ENCODE measurements at places on chromosomes 6 and 20.

DNA sequence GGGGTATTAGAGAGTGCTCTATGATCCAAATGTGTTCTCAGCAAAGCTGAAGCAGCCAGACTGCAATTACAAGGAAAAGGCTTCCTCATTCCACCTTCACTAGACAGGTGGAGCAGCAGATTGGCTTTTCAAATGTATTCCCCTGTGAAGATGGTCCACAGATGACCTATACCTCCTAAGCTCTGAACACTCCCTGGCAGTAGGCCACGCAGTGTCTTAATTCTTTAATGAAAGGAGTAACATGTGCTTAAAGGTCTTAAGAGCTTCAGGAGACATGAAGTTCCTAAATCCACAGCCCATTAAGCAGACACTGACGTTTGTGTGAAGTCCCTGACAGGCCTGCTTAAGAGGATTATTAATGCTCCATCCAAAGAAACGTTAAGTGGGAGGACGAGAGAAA is 138.9 kb upstream of the NUP153 start:
- no peak for DNase-seq

- DNase-seq: peak; percentile 80
Measured at GRCh38 chr6:32970413-32971241, 2.2 kb downstream of the BRD2 start.

- peak; percentile 18 for DNase-seq
Measured at GRCh38 chr20:3738111-3739053, 5.9 kb downstream of the HSPA12B start.

DNA sequence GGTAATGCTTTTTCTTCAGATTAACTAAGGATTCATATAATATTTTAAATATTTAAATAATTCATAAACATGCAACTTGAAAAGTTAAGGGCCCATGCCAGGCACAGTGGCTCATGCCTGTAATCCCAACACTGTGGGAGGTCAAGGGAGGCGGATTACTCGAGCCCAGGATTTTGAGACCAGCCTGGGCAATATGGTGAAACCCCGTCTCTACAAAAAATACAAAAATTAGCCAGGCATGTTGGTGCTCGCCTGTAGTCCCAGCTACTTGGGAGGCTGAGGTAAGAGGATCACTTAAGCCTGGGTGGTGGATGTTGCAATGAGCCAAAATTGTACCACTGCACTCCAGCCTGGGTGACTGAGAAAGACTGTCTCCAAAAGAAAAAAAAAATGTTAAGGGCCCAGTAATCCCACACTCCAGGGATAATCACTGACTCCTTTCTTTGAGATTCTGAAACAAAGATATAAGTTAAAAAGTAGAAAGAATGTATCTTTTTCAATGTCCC is 7.9 kb upstream of the RIN2 start:
- no peak for DNase-seq

DNA sequence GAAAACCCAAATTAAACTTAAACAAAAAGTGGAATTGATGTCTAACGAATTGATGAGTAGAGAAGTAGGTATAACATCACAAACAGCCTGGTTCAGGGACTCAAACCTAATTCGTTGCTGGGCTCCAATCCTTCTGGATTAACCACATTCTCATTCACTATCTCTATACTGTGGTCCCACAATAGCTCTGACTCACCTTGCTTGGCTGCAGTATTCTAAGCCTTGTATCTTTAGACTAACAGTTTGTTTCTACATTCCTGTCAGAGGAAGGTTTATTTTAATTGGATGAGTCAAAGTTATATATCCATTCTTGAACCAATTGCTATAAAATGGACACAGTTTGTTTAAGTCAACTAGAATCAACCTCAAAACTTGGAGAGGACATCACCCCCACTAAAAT is 530.5 kb upstream of the PTCHD4 start:
- no peak for DNase-seq

GRCh38 chr6:551829-552350 is 105.0 kb downstream of the HUS1B start:
- no peak for DNase-seq

- DNase-seq: no peak
Measured at GRCh38 chr6:160132297-160132637, 10.7 kb downstream of the SLC22A1 start.

- no peak for DNase-seq
Measured at GRCh38 chr6:159149641-159150040, 19.6 kb upstream of the FNDC1 start.

- DNase-seq: no peak
Measured at GRCh38 chr6:8110117-8110721, 7.9 kb upstream of the EEF1E1 start.

GRCh38 chr6:45222380-45222779 is 105.8 kb upstream of the RUNX2 start:
- DNase-seq: no peak

- no peak for DNase-seq
Measured at GRCh38 chr6:140070846-140071473, 696.5 kb upstream of the CITED2 start.

DNA sequence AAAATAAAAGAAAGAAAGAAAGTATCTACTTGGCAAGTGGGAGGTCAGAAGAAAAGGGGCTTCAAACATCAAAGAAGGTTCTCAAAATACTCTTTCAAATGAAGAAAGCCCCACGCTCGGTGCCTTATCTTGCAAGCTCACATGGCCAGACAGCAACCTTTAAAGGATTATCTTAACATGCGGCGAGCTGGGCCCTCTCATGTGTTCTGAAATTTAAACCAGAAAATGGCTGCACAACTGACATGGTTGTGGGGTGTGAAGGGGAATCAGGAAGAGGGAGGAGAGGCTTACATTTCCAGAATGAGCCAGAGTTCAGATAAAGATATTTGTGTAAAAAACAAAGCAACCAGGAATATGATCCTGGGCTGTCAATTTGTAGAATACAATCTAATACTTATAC is 363.1 kb downstream of the PRKN start:
- DNase-seq: no peak

- DNase-seq: no peak
Measured at GRCh38 chr20:5135363-5136012, 8.7 kb downstream of the CDS2 start.

- DNase-seq: no peak
Measured at GRCh38 chr20:64130271-64130670, 22.9 kb upstream of the NPBWR2 start.

DNA sequence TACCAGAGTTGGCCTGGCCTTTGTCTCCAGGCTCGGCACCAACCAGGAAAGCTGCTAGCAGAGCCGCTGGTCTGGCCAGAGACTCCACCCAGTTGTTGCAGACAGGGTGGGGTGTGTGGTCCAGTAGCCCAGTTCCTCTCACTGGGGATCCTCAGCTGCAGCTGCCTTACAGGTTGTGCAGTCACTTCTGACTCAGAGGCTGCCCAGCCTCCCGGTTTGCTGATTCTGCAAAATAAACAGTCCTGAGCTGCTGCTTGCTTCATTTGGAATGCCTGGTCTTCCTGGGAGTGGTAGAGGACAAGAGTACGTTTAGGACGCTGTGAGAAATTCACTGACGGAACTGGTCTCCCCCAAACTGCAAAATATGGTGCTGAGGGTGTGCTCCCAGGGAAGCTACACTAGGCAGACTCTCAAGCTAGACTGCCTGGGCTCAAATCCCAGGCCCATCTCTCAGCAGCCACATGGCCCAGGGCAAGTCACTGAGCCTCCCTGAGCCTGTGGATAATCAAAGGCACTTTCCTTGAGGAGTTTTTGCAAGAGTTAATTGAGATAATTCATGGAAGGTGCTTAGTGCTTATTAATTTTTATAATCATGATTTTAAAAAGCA is 246.1 kb downstream of the TFAP2C start:
- peak; percentile 59 for DNase-seq

DNA sequence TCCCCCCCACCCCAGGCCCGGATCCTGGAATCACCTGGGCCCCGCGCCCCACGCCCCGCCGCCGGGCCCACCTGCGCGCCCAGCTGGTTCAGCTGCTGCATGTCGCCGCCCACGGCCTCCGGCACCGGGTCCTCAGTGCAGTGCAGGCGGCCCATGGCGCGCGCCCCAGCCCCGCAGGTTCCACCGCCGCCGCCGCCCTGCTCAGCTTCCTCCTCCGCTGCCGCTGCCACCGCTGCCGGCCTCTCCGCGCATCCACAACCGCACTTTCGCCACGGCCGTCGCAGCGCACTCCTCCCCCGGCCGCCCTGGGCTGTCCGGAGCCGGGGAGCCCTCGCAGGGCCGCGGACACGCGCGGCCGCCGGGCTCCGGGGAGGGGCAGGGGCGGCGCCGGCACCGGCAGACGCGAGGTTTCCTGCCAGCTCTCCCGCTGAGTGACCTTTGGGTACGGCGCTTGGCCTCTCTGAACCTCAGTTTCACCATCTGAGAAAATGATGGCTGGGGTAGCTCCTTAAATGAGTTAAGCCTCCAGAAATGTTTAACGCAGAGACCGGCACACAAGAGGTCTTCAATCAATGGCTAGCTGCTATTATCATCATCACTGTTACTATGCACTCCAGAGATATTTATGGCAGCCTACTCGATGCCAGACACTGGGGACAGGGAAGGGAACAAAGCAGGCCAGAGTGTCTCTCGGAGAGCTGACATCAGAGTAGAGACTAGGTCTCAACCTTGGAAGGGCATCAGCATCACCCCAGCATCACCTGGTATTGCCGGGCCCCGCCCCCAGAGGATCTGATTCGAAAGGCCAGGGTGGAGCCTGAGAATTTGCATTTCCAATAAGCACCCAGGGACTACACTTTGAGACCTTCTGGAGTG is at the start of gene COMMD7:
COMMD7 (minus strand) TSS at position 231 of the 876 bp plus-strand sequence; CDS start at position 155, 76 bp downstream.
- peak; percentile 90 for DNase-seq

DNA sequence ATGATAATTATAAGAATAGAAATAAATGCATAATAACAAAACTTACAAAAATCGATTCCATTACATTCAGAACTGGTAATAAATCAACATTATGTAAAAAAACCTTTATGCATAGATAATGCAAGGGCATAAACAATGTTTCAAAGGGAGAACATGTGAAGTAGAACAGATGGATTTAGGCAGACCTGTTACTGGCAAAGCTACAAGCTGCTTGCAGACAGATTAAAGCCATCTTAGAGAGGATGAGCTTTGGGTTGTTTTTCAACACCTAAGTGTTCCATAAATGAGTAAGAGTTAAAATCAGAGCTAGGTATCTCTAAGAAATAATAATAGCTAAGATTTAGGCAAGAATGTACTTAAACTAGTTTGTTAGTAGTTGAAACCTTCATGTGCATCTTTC is 37.2 kb downstream of the SNAP25 start:
- DNase-seq: no peak

- no peak for DNase-seq
Measured at GRCh38 chr6:166318227-166318626, 10.0 kb upstream of the PRR18 start.

DNA sequence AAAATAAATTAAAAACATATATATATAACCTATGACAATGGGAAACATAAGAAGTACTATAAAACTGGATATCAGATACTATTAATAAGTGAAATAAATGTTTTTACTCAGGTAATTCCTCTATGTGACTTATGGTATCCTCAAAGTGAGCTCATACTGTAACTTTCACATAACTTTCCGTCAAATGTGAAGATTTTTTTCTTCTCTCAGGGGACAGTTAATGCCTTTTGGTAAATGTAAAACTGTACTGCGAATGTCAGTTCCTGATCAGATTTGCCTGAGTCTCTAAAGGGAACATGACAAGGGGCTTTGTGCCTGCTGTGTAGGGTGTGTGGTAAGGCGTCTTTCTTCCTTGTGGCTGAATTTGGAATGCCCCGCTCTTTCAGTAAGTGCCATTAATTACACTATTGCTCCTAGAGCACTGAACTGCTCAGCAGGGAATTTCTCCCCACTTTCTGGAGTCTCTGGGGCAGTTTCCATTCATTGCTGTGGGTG is 271.8 kb downstream of the PRL start:
- DNase-seq: no peak

GRCh38 chr6:157595768-157596167 is 214.8 kb downstream of the ZDHHC14 start:
- DNase-seq: no peak

DNA sequence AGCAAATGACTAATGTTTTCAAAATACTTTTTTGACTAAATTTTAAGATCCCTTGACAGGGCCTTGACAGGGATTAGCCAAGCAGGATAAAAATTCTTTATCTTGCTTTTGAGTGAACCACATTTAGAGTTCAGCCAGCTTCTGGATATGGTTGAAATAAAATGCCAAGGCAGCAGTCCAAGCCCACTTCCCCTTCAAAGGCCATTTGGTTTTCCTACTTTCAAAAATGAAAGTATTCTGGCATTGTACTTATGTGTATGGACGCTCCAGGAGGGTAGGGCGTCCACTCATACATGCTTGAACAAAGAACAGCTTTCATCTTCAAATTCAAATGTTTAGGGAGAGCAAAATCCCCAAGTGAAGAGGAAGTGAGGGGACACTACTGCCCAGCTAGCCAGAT is 82.3 kb upstream of the BCLAF1 start:
- no peak for DNase-seq

- no peak for DNase-seq
Measured at GRCh38 chr6:81909981-81910900, 157.8 kb upstream of the TENT5A start.

DNA sequence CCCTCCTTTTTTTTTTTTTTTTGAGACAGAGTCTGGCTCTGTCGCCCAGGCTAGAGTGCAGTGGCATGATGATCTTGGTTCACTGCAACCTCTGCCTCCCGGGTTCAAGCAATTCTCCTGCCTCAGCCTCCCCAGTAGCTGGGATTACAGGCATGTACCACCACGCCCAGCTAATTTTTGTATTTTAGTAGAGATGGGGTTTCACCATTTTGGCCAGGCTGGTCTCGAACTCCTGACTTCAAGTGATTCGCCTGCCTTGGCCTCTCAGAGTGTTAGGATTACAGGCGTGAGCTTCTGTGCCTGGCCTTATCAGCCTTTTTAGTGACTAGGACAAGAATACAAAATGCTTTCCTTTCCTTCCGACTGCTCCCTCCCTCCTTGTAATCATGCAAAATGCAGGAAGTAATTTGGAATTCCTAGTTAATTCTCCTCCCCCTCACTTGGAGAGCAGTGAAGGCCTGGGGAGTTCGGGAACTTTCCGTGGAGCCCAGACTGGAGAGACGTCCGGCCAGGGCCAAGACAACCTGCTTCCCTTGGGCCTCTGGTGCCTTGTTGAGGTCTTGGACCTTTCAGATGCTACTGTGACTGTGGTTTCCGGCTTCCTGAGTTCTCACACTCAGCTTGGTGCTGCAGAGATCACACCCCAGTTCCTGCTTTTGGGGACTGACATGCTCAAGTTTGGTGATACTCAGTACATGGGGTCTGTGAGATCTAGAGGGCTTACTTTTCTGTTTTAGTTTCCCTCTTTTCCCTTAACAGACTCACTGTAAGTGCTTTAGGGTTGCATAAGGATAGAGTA is 3.9 kb upstream of the PHF20 start:
- DNase-seq: peak; percentile 59

DNA sequence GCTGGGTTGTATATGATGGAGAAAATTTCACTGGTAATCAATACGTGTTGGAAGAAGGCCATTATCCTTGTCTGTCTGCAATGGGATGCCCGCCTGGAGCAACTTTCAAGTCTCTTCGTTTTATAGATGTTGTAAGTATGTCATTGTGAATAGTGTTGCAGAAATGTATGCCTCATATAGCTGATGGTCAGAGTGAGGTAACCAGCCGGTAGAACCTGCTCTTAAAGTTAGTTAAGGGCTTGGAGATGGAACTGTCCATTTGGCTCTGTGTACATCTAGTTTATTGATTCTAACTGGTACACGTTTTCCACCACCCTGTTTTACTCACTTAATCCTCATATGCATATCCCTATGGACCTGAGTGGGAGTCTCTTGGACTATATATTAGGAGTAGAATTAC is 73.5 kb downstream of the RTN4IP1 start:
- no peak for DNase-seq

Data from H9 (cell line).